Activated T-cell treated with anti-CD3 and anti-CD28 coated beads for 1 hour (primary cell): ENCODE measurements at places on chromosomes 3 and 15.

- DNase-seq: no peak
Observed at GRCh38 chr3:140206196-140207040, 271.4 kb downstream of the CLSTN2 start.

DNA sequence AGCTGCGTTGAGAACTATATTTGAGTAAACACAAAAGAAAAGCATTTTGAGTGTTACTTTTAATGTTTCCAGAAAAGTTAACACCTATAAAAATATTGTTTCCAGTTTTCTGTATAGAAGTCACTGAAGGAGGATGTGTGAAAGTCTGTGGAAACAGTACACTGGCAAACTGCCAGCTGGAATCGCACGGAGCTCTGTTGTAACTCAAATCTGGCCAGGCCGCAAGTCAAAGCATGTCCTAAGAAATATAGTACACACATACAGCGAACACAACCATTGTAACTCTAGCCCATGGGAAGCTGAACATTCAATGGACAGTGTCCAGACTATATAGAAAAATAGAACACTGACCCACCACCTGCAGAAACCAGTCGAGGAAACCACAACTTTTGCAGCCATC is 657.2 kb downstream of the FHIT start:
- no peak for DNase-seq

GRCh38 chr15:61315471-61315870 is 86.4 kb upstream of the RORA start:
- no peak for DNase-seq

DNA sequence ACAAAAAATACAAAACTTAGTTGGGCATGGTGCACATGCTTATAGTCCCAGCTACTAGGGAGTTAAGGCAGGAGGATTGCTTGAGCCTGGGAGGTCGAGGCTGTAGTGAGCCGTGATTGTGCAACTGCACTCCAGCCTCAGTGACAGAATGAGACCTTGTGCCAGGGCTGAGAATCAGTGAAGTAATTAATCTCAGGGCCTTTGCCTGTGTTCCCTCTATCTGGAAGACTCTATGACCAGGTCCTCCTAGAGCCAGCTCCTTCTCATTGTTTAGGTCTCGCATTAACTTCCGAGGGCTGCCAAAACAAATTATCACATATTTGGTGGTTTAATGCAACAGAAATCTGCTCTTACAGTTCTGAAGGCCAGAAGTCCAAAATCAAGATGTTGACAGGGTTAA is 41.4 kb upstream of the FLNB start:
- no peak for DNase-seq

GRCh38 chr3:194382196-194382891 is 12.8 kb upstream of the LRRC15 start:
- no peak for DNase-seq

DNA sequence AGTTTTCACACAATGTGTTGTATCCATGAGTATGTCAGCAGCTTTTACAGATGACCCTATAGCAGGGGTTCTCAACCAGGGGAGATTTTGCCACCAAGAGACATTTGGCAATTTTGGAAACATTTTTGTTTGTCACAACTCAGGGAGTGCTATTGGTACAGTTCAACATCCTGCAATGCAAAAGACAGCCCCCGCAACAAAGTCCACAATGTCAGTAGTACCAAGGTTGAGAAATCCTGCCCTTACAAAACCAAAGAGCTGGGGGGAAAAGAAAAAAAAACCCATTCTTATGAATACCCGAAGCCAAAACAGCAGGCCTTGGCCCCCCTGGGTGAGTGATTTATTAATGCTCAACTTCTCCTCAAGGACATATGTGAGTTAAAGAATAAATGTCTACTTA is 99.1 kb downstream of the LARS2 start:
- no peak for DNase-seq

- no peak for DNase-seq
Observed at GRCh38 chr3:133136114-133137041, 98.2 kb downstream of the TMEM108 start.

DNA sequence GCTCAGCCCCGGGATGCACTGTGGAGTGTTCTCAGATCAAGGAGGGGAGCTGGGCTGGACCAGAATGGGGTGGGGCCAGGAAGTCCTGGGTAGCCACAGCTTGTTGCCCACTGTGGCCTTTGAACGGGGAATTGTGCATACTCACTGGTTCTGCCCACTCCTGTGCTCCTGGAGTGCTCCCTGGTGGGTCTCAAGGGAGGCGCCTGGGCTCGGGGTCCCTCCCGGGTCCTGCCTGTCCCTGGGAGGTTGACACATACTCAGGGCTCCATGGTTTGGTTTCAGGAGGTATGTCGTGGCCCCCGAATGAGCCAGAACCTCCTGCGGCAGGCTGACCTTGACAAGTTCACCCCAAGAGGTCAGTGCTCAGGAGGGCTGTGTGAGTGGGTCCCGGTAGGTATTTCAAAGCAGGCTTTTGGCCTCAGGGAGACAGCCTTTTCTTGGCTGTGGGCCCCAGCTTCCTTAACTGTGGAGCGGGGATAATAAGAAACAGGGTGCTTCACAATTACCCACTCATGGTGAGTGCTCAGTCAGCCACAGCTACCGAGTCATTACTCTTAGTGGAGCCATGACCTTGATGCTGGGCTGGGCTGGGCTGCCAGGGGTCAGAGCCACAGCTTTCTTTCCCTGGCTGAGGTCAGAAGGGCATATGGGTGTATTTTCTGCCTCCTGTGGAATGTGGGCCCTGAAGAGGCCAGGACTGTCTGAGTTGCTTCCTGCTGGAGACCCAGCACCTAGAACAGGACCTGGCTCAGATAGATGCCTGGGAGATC is 7.6 kb downstream of the DNAH1 start:
- DNase-seq: no peak

DNA sequence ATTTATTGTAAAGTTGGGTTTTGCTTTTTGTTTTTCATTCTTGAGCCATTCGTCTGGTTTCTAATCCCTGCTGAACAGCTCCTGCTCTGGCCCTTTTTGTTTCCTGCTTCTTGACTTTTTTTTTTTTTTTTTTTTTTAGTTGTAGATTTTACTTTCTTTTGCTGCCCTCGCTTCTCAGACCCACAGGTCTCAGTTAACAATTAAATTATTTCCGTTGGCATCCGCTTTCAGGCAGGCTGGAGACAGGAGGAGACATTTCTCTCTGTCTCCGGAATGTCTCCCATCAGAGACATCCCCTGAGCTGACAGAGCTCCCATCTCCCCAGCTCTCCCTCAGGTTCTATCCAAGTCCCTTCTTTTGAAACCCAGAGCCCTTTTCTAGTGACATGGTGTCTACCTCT is 68.6 kb downstream of the SLC6A6 start:
- no peak for DNase-seq

DNA sequence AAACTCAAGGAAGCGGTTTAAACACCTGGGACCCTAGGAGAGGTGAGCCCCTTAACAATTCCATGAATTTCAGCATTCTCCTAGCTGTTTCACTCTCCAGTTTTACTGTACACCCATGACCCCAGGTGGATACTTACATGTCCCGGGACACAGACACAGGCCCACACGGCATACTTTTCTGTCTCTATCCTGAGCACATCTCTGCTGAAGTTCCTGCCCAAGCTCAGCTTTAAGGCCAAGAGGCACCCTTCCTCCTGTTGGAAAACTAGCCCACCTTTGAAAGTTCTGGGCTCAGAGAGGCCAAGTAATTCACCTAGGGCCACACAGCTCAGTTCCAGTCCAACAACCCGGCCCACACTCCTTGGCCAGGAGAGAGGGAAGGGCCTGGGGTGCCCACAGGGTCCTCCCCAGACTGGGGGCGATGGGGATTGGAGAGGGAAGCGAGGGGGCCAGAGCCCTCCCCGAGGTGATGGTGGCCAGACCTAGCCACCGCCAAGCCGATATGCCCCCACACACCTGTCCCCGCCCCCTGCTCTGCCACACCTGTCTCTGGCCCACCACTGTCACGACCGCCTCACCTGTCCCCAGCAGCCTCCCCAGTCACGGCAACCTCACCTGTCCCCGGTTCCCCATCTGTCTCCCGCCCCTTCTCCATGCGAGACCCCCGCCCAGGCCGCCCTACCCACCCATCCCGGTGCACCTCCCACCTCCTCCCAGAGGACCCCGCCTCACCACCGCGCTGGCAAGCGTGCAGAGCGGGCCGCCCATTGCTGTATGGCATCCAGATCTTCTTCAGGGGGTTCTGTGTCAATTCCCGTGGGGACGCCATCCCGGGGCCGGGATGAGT is 431 bp downstream of the PFKFB4 start:
- no peak for DNase-seq

DNA sequence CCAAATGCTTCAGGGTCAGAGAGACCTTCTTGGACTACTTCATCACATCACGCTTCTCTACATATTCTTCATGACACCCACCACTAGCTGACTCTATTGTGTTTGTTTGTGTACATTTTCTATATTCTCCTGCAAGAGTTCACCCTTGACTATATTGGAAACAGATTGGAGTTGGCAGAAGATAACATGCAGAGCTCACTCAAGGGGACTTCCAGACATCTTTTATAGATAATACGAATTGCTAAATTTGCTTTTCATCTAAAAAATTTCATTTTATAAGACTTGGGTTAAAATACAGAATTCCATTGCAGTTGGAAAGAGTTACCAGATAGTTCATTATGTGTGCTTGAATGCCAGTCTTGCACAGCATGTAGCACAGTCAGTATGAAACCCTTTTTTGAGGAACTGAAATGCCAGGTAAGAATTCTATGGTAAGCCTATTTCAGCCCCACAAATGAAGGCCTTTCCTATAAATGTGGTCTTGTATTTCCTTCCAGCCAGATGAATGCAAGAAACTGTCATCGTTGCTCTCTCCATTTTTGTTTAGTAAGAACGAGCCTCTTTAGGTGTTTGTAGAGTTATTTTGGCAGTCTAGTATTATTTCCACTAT is 177.6 kb downstream of the GHSR start:
- no peak for DNase-seq

DNA sequence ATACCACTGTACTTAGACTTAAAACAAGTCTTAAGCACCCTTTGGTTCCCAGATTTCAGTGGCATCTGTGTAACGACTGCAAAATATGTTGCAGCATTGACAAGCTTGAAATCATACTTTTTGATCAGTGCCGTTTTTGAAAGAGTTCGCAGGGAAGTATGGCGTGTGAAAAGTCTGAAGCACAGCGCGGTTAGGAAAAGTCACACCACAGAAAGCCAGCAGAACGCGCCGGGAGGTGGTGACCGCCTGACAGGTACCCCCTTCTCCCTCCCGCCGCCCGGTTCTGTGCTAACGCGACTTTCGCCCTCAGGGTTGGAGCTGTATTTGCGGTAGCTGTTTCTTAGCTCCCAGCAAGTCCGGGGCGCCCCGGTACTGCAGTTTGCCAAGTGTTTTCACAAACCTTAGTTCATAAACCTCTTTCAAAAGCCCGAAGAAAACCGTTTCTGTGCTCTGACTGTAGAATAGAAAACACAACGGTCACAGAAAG is 481 bp upstream of the CRYBG3 start:
- DNase-seq: peak; percentile 24

- no peak for DNase-seq
Observed at GRCh38 chr15:69612112-69612511, 159.5 kb downstream of the RPLP1 start.

- no peak for DNase-seq
Observed at GRCh38 chr15:92332125-92332899, 61.4 kb upstream of the ST8SIA2 start.

GRCh38 chr3:171842864-171843518 is at the start of gene TMEM212:
TSS of gene TMEM212 (plus strand) at chr3:171843349. CDS start at chr3:171843384, 35 bp downstream.
- no peak for DNase-seq

DNA sequence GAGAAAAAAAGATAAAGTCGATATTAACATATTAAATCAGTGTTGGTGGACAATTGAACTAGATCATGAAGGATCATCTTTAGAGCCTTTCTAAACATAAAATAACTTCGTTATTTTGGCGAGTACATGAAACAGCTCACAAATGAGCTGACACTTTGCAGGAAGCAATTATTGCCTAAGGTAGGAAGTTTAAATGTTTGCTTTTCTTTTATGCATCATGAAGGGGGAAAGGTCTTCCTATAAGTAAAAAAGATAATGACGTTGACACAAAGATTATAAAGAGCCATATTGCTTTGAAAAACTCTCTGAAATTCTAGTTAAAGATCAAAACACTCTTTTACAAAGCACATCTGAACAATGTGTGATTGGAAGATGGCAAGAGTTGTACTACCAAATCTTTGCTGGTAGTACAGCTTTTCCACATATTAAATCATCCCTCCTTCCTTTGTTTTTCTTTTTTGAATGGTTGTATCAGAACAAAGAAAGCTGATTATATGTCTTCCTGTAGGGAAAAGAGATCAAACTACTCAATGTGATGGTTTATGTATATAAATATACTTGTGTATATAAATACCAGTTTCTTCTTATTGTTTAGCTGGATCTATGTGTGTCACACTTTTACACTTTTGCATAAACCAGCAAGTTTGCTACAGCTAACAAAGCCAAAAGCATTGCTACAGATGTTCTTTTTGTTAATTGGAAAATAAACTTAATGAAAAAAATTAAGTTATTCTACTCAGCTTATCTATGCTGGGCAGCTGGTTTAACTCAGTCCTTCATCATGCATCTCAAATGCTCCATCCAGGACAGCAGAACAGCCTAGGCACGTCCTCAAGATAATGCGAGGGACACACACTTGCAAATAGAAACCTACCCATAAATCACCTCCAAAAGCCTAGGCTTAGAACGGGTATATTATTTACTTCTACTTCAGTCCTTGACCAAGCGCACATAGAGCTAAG is 850.8 kb upstream of the ROBO1 start:
- no peak for DNase-seq

GRCh38 chr3:150623945-150624344 is 20.8 kb downstream of the SELENOT start:
- no peak for DNase-seq

DNA sequence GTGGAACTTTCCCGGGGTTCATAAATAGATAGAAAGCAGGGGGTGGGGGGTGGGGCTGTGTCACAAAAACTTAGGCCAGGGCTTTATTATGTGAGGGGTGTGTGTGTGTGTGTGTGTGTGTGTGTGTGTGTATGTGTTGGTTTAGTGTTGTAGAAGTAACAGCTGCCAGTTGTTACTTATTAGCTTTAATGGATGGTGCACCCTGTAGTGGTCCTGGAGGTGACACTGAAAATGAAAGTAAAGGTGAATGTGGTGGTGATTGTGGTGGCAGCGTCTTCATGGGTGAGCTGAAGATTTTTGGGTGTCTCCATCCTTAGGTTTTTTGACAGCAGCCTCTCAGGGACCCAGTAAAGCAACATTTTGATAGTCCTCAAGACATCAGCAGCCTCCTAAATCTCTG is 449.9 kb downstream of the PDCD6IP start:
- DNase-seq: no peak

DNA sequence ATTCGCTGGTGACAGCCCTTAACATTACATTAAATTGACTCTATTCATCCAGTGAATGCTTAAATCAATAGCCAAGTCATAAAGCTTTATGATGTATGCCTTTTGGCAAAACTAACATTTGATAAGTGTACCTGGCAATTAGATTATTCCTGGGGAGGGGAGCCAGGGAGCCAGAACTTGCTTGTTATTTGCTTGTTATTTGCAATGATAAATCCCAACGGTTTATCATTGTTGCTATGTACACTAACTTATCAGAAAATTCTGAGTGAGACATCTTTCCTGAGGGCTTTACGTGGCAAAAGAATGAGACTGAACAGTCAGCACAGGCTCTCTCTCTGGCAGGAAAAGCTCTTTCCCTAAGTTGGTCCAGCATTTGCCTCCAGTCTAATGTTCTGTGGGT is 35.8 kb upstream of the FBN1 start:
- no peak for DNase-seq

GRCh38 chr3:119541547-119541946 is 17.9 kb downstream of the CD80 start:
- no peak for DNase-seq
